HepG2 (cell line): ENCODE measurements at places on chromosomes 2 and 18. TPM values are rescaled to one million over a fixed set of nuclear protein-coding genes. Genes with fewer than 3 reads are reported as not detected.

- H3K36me3 ChIP-seq = no peaks in the 10 kb centered on the region
- no peak overlapping the region for H3K4me3 ChIP-seq
- no peaks in the 10 kb centered on the region for H3K4me1 ChIP-seq
- H3K27me3 ChIP-seq = no peaks in the 10 kb centered on the region; the same call in 2 of the 3 replicates
- no peak overlapping the region for H3K27ac ChIP-seq
- no peak for DNase-seq
These were observed 14.7 kb downstream of the SOX11 start for GRCh38 chr2:5706717-5707455.

- H3K4me1 ChIP-seq = peaks cover 21% of the 10 kb centered on the region
- DNase-seq = no peak
- no peak overlapping the region for H3K27ac ChIP-seq
- H3K4me3 ChIP-seq = no peak overlapping the region
- H3K36me3 ChIP-seq = no peaks in the 10 kb centered on the region
These were observed 10.6 kb downstream of the C18orf63 start for GRCh38 chr18:74326231-74326630.

The TUBA3E gene
- total RNA-seq = not detected in 2 replicates

GRCh38 chr2:10269711-10270610 is 32.7 kb upstream of the HPCAL1 start:
- no peaks in the 10 kb centered on the region for H3K36me3 ChIP-seq
- peaks cover 63% of the 10 kb centered on the region for H3K4me1 ChIP-seq
- no peak for DNase-seq
- H3K4me3 ChIP-seq = no peak overlapping the region

DNA sequence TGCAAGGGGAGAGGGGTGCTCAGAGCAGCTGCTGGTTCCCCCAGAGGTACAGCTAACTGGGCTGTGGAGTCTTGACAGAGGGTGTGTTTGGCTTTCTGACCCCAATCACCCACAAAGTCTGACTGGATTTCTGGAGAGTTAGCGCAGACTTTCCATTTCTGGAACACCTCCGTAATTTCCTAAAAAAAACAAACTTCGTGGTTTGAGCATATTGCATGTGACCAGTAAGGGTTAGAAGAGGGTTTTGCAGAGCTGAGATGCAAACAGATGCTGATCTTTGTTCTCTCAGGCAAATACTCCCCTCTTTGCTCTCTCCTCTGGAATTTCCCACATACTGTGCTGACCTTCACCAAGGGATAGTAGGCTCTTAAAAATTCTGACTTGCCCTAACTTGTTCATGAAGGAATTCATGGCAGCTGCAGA is 44.5 kb upstream of the TMEM247 start:
- no peaks in the 10 kb centered on the region for H3K27me3 ChIP-seq
- H3K4me1 ChIP-seq = peaks cover 94% of the 10 kb centered on the region
- peak; percentile 88 for DNase-seq
- H3K36me3 ChIP-seq = no peaks in the 10 kb centered on the region
- no peak overlapping the region for H3K4me3 ChIP-seq

The PID1 gene
- 0.18 TPM in 2 replicates for total RNA-seq

DNA sequence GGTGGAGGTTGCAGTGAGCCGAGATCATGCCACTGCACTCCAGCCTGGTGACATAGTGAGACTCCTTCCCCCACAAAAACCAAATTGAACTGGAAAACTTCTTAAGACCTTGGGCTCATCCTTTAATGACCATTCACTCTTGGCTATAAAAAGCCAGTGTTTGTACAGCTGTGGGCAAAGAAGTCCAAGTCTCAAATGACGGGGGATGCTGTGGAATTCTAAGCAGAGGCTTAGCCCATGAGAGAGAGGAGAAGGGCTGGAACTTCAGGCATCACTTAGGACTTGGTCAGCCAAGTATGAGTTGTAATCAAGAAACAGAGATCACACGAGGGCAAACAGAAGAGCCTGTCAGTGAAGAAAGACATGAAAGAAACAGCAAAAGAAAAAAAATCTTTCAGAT is 79.3 kb upstream of the POU3F3 start:
- no peak overlapping the region for H3K27ac ChIP-seq
- H3K4me3 ChIP-seq = no peak overlapping the region
- no peaks in the 10 kb centered on the region for H3K36me3 ChIP-seq
- no peak for DNase-seq
- no peaks in the 10 kb centered on the region for H3K4me1 ChIP-seq
- no peaks in the 10 kb centered on the region for H3K27me3 ChIP-seq

DNA sequence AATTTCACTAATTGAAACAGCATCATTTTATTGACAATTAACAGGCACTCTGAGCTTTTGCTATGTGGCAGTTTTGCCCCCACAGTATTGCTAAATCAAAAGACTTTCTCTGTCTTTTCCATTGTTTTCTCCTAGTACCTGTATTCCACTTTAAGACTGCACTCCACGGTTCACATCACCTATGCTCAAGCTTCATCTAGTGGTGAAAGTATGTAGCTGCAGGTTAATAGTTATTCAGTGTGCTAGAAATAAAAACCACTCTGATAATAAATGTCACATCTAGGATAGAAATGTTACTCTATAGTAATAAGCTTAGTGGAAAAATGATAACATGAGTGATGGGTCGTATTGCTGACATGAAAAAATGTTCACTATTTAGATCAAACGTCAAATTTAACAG is 24.6 kb downstream of the ARL6IP6 start:
- no peaks in the 10 kb centered on the region for H3K27me3 ChIP-seq
- peak; percentile 46 for DNase-seq
- no peak overlapping the region for H3K27ac ChIP-seq
- no peaks in the 10 kb centered on the region for H3K4me1 ChIP-seq
- H3K4me3 ChIP-seq = no peak overlapping the region

GRCh38 chr2:218073185-218073584 is 4.1 kb downstream of the RUFY4 start:
- no peak overlapping the region for H3K27ac ChIP-seq
- H3K27me3 ChIP-seq = peaks cover 8% of the 10 kb centered on the region; the same call in 1 of the 2 replicates
- H3K36me3 ChIP-seq = no peaks in the 10 kb centered on the region
- no peaks in the 10 kb centered on the region for H3K4me1 ChIP-seq
- DNase-seq = no peak
- H3K4me3 ChIP-seq = no peak overlapping the region

The HOXD4 gene
- total RNA-seq = 0.31 TPM in 1 of 2 replicates, not detected in the other

DNA sequence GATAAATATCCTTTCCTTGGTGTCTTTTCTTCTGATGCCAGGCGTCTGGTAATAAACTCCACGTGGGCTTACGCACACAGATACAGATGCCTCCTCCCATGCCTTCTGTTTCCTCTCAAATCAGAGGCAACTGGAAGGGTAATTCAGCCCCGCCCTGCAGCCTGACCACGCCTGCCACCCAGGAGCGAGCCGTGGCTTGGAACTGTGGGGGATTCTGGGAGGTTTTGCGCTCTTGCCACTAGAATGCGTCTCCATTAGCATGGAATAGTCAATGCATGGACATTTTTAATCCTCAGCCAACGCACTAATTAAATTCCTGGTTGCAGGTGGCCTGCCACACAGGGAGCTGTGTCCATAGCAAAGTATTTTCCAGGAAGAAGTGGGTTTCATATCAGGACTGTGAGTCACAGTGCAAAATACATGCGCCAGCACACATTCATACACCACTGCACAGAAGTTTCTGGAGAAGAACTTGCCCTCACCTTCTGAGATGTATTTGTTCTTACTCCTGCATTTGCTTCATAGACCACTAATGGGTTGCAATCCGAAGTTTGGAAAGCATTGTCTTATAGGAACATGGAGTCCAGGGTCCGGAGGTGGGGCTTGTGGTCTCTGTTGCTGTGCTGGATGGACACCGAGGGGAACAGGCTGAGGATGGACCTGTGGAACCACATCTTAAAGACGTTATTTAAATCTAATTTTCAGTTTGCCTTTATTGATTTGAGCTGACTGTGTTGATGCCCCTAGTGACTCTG is 151.4 kb downstream of the LDLRAD4 start:
- no peaks in the 10 kb centered on the region for H3K36me3 ChIP-seq
- peaks cover 15% of the 10 kb centered on the region for H3K4me1 ChIP-seq
- no peaks in the 10 kb centered on the region for H3K27me3 ChIP-seq
- no peak overlapping the region for H3K4me3 ChIP-seq
- no peak for DNase-seq

The WDR12 gene
- total RNA-seq = 216 and 330 TPM in 2 replicates

The LIMS3 gene
- 0.69 and 1.3 TPM in 2 replicates for total RNA-seq

GRCh38 chr2:241843321-241844065 is 15.2 kb downstream of the PDCD1 start:
- peaks cover 17% of the 10 kb centered on the region for H3K27me3 ChIP-seq
- no peak overlapping the region for H3K4me3 ChIP-seq
- H3K4me1 ChIP-seq = peaks cover 27% of the 10 kb centered on the region

The IFIH1 gene
- 11.5 and 15.0 TPM in 2 replicates for total RNA-seq

GRCh38 chr2:166468124-166469024 is 25.7 kb downstream of the SCN7A start:
- no peaks in the 10 kb centered on the region for H3K27me3 ChIP-seq
- H3K4me3 ChIP-seq = no peak overlapping the region
- H3K27ac ChIP-seq = no peak overlapping the region

DNA sequence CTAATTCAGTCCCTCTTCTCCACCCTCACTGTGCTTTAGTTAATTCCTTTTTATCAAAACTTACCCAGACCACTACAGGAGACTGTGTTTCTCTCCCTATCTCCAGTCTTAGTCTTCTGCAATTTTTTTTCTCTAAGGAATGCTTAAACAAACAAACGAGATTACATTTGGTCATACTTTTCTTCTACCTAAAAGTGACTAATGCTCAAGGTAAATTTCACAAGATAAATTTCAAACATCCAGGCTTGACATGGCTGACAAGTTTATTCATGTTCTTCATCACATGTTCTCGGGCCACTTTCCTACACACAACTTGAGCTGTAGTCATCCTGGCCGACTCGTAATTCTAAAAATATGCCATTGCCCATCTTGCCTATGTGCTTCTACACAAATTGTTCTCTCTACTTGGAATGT is 23.2 kb upstream of the ACSL3 start:
- H3K27me3 ChIP-seq = no peaks in the 10 kb centered on the region
- peak; percentile 63 for DNase-seq
- no peak overlapping the region for H3K4me3 ChIP-seq
- peaks cover 51% of the 10 kb centered on the region for H3K4me1 ChIP-seq
- H3K27ac ChIP-seq = no peak overlapping the region

DNA sequence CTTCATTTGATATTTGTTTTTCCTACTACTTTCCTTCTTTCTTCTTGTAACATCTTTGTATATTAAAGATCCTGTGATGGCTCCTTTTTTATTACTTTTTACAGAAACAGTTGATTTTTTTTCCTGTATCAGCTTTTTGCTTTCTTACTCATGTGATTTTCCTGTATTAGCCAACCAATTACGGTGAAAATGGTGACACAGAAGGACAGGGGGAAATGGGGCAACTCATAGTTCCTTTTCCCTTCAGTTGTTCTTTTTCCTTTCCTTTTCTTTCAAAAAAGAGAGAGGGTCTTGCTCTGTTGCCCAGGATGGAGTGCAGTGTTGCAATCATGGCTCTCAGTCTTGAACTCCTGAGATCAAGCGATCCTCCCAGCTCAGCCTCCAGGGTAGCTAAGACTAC is 117.8 kb downstream of the ATL2 start:
- H3K27ac ChIP-seq = no peak overlapping the region
- no peak overlapping the region for H3K4me3 ChIP-seq
- no peaks in the 10 kb centered on the region for H3K4me1 ChIP-seq
- H3K27me3 ChIP-seq = peaks cover 22% of the 10 kb centered on the region; the same call in 2 of the 3 replicates
- DNase-seq = no peak
- H3K36me3 ChIP-seq = no peaks in the 10 kb centered on the region

The ZNF804A gene
- total RNA-seq = 0.06 and 0.07 TPM in 2 replicates

The TMEM163 gene
- total RNA-seq = not detected in 2 replicates

The PLGLB2 gene
- total RNA-seq = 0.07 TPM in 1 of 2 replicates, not detected in the other

The ALKAL2 gene
- total RNA-seq = 0.22 TPM in 1 of 2 replicates, not detected in the other

The ERBB4 gene
- not detected in 2 replicates for total RNA-seq

DNA sequence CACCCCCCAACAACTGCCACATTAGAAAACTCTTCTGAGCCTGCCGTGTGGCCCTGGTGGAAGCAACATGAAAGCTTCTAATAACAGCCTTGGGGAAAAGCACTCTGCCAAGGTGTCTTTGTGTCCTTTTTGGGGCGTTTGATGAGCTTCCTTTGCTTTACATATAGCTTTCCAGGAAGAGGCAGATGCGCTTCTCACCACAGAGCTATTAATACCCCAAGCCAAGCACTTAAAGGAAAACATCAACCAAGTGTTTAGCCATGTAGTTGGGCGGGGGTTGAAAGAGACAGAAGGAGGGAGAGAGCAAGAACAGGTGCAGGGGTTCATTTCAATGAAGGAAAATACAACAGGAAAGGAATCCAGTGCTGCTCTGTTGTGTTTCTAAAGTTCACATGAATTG is 176.1 kb downstream of the VAPA start:
- H3K4me1 ChIP-seq = peaks cover 17% of the 10 kb centered on the region
- no peak overlapping the region for H3K27ac ChIP-seq
- peaks cover 10% of the 10 kb centered on the region; the same call in 2 of the 3 replicates for H3K27me3 ChIP-seq

The SCN1A gene
- 19.6 and 39.4 TPM in 2 replicates for total RNA-seq

The DYSF gene
- 0.15 and 0.17 TPM in 2 replicates for total RNA-seq

GRCh38 chr2:178191004-178191508 is 3.3 kb upstream of the OSBPL6 start:
- H3K27me3 ChIP-seq = peaks cover 8% of the 10 kb centered on the region
- H3K4me3 ChIP-seq = no peak overlapping the region
- peaks cover 22% of the 10 kb centered on the region for H3K4me1 ChIP-seq

GRCh38 chr2:40240070-40240469 is 211.8 kb downstream of the SLC8A1 start:
- H3K36me3 ChIP-seq = no peaks in the 10 kb centered on the region
- H3K27me3 ChIP-seq = no peaks in the 10 kb centered on the region
- no peak overlapping the region for H3K27ac ChIP-seq

The RUFY4 gene
- total RNA-seq = not detected in 2 replicates

DNA sequence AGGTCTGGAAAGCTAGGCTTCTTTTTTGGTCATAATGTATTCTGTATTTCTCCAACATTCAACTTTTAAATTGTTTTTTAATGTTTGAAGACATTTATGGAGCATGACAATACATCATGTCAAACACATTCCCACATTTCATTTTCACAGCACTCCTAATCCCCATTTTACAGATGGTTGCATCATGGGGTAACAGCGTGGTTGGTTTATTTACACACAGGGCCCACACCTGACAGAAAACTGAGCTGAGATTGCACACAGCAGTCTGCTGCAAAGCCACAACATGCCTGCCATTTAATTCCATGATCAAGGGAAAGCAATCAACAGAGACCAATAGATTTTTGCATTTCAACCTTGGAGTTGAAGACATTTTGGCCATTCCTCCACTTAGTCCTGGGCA is 335.7 kb upstream of the MGAT5 start:
- H3K27ac ChIP-seq = no peak overlapping the region
- no peaks in the 10 kb centered on the region for H3K27me3 ChIP-seq
- DNase-seq = no peak
- no peaks in the 10 kb centered on the region for H3K36me3 ChIP-seq
- H3K4me3 ChIP-seq = no peak overlapping the region

GRCh38 chr2:198168651-198169050 is 364.3 kb downstream of the PLCL1 start:
- H3K27me3 ChIP-seq = 0 out of 3 replicates have a peak, but pooled peaks cover 6% of the 10 kb centered on the region
- no peaks in the 10 kb centered on the region for H3K36me3 ChIP-seq
- H3K4me1 ChIP-seq = no peaks in the 10 kb centered on the region
- H3K27ac ChIP-seq = no peak overlapping the region

The OTOS gene
- total RNA-seq = not detected in 2 replicates

The ALLC gene
- total RNA-seq = 0.11 TPM in 1 of 2 replicates, not detected in the other
